ENCODE measurements at places on chromosomes 12 and 14. TPM values are rescaled to one million over a fixed set of nuclear protein-coding genes. Genes with fewer than 3 reads are reported as not detected.
A peak's percentile ranks its signal among the peaks of the same experiment; 100 is the strongest.

DNA sequence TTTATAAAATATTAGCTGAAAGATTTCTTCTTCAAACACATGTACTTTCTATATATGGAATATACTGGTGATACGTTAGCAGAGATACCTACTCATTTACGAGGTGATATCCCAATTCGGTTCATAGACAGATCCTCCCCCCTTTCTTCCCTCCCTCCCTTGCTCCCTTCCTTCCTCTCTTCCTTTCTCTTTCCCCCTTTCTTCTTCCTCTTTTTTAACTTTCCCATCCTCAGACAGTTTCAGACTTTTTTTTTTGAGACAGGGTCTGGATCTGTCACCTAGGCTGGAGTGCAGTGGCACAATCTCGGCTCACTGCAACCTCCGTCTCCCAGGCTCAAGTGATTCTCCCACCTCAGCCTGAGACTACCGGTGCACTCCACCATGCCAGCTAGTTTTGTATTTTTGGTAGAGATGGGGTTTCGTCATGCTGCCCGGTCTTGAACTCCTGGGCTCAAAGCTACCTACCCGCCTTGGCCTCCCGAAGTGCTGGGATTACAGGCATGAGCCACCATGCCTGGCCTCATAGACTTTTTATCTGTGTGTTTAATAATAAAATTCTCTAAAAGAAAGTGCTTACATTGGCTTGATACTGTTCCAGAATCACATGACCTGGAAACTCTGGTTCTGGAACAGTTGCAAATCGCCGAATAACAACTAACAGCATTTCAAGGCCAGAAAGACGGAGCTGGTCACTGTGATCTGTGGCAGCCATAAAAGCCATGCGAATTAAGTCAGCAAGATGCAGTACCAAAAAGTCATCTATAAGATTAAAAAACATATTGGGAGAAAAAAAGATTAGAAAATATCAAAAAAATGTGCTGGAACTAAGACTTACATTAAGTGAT lies 99.2 kb downstream of the HEATR5A start:
- no peak for DNase-seq

CCDC38 gene
- not detected for total RNA-seq

DNA sequence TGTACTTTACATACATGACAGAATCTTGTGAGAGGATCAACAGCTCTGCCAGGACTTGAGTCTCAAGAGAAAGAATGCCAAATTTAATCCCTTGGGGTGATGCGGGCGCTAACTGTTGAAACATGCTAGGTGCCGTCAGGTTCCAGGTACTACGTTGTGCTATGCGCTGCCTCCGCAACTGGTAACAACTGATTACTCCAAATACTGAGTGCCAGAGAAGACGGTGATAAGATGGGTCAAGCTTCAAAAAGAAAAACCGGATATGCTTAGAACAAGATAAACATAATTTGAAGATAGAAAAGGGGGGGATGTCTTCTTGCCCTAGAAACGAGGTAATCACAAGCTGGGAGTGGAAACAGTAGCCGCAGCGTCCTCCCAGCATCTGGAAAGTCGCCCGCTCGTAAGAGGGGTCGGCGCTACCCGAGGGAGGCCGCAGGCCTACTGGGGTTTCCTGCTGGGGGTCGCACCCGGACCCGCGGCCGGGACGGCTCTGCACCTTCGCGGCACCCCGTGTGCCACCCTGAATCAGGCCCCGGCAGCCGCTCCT lies 678 bp downstream of the ZBTB25 start:
- DNase-seq = peak; percentile 29

DNA sequence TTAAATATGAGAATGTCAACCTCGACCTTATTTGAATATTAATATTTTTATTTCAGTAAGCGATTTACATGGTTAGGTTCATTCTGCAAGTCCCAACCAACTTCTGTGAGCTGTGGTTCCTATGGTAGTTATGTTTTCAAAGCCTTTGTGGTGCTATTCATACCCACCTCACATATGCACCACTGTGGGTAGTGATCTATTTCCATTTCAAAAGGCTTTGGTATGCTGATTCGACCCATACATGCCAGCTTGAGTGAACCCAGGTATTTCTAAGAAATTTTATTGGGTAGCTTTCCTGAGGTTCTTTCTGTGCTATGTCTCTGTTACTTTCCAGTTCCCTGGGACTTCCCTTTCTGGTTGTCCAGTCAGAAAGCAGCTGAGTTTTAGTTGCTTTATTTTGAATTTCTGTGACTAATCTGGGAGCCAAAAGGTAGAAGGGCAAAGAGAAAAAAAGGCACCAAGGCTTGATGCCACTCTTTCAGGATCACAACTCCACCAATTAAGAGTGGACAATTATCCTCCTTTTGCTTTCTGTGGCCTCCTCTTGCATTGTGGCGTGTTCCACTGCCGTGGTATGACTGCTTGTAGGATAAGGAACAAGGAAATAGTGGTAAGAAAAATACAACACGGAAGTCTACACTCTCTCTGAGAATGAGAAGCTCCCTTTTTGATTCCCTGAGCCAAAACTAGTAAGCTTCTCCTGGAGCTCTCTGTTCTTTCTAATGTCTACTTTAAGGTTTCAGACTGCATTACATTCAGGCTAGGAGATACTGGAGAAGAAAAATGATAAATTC lies 729.1 kb downstream of the NOVA1 start:
- DNase-seq = no peak

DNA sequence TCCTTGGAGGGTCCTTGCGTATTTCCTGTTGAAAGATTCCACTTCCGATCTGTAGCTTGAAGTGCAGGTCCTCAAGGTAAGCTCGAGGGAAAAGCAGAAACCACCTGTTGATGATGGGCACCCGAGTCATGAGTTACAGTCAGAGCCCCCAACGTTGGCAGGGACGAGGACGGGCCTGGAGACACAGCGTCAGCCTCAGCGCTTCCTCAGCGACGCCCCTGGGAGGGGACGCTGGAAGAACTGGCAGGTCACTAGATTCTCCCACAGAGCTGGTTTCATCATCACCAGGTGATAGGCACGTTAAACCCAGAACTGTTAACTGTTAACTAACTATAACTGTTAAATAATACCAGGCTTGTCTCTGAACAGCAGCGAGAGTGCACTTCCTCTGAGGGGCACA lies 101.8 kb downstream of the TNFAIP2 start:
- DNase-seq = no peak
